GM04503 (cell line): ENCODE measurements at places on chromosomes 7 and 10.

GRCh38 chr10:66917104-66917503 lies 8.7 kb upstream of the LRRTM3 start:
- DNase-seq, result no peak

DNA sequence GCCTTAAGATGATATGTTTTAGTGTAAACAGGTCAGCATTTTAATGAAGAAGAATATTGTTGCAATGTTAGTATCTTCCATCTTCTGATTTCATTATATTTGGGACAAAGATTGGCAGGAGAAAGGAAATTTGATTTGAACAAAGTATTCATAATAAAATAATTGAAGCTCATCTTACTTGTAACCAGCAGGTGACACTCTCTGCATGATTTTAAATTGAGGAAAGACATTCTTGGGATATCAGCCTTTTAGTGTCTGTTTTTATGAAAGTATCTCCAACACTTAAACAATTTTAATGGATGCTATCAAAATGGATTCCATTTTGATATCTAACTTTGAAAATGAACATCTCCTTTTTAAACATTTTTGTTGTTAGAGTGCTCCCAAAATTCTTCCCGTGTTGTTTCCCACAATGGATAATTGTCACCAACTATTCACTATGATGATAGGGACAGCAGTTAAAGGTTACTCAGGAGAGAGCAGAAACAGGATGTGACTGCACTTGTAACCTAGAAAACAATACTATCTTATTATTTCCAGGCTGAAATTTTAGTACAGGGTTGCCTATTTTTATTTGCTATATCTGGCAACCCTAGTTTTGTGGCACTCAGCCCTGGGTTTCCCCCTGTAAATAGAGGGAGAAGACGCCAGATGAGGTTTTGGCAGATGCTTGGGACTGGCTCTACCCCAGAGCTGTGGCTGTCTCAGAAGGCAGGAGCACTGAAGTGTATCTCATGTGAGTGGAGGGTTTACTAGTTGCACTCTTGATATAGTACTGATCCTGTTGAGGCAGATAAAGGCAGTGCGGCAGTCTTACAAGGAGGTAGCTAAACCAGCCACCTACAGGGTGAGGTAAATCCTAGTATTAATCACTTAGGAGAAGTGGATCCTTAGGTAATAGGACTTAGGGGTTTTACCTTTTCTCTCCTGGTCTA lies 31.0 kb upstream of the ABCB4 start:
- DNase-seq, result no peak

GRCh38 chr10:14185316-14186045 lies 145.2 kb downstream of the FRMD4A start:
- no peak for DNase-seq

GRCh38 chr7:7214398-7215347 lies 32.3 kb downstream of the C1GALT1 start:
- DNase-seq, result no peak

DNA sequence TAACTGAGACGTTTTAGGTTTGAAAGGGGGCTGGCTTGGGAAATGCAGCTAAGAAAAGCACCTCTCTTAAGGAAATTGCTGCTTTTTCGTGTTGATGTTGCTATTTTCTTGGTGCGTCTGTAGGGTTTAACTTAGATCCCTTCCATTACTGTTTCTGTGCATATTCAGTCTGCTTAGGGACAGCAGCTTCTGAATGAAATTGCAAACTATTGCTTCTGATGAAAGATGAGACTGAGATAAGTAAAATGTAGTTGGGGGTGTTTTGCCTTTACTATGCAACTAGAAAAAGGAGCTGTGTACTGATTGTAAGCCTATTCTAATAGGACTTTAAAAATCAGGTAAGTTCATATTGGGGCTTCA lies 772 bp downstream of the HDAC9 start:
- no peak for DNase-seq

DNA sequence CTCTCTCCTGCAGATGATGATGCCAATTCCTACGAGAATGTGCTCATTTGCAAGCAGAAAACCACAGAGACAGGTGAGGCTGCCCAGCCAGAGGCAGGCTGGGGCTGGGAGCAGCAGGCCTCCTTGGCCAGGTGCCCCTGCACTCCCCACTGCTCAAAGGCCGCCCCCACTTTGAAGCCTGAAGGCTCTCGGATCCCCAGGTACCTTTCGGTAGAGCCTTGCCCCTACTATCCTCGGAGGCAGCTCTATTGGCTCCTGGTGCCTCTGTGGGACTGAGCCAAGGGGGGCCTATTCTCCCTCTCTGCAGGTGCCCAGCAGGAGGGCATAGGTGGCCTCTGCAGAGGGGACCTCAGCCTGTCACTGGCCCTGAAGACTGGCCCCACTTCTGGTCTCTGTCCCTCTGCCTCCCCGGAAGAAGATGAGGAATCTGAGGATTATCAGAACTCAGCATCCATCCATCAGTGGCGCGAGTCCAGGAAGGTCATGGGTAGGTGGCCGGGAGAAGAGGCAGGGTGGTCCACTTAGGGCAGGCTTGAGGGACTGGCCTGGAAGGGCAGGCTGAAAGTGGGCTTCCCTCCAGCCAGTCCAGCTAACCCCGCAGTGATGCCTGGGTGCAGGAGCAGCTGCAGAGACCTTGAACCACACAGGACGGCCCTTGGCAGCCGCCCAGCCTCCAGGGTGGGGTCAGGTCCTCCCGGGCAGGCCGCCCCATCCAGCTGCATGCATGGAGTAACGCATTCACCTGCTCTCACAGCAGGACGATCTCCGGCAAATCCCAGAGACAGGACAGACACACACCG lies 14.1 kb downstream of the LAT2 start:
- DNase-seq, result no peak

GRCh38 chr10:117782276-117782675 lies 239.7 kb downstream of the EMX2 start:
- no peak for DNase-seq

GRCh38 chr10:14605231-14605925 lies 169.3 kb downstream of the FAM107B start:
- peak; percentile 26 for DNase-seq

DNA sequence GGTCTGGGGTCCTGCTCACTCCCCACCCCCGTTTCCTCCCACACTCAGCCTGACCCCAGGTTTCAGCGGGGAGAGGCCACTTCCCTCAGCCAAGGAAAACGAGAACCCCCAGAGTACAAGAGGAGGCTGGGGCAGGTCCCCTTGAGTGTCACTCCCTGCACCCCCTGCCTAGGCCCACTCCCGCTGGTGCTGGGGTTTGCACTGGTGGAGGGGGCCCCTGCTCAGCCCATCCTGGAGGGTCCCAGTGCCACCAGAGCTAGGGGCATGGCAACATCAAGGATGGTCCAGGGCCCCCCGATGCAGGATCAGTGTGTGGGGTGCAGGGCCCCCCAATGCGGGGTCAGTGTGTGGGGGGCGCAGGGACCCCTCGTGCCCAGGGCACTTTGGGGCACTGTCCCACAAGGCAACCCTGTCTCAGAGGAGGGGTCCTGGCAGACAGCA lies 70.5 kb upstream of the KCTD7 start:
- no peak for DNase-seq

GRCh38 chr10:42999385-43000020 lies 77.4 kb upstream of the RET start:
- DNase-seq, result no peak

- no peak for DNase-seq
Measured at GRCh38 chr7:127226685-127227374, 25.9 kb downstream of the GRM8 start.

- peak; percentile 34 for DNase-seq
Measured at GRCh38 chr7:83849131-83849530, 200.2 kb upstream of the SEMA3E start.

DNA sequence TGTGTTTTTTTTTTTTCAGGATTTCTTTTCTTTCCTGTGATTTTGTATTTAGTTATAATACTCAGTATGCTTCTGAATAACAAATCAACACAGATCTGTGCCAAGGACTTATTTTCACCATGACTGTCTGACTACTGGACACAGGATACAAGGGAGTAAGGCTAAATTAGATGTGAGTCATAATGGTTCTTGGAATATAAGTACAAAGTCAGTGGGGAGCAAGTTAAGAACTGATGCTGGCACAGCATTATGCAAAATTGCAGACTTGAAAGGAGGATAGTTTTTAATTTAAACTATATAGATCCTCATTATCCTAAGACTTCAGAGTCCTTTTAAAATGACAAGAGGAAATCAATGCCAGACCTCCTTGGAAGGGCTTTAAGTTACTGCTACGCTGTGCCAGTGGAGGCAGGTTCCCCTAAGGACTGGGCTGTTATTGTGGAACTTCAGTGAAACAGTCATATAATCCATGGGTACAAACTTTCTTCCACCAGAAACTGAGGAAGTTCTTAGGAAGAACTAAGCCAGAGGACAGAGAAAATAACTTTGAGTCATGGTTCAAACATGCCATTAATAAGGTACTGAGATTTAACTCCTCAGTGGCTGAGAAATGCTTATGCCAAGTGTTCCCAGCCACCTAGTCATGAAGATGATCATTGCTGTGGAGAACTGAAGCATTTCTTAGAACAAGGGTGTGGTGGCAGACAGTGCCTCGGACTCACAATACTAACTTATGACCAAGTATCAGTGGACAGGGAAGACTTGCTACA lies 531.2 kb downstream of the HTR7 start:
- DNase-seq, result no peak

DNA sequence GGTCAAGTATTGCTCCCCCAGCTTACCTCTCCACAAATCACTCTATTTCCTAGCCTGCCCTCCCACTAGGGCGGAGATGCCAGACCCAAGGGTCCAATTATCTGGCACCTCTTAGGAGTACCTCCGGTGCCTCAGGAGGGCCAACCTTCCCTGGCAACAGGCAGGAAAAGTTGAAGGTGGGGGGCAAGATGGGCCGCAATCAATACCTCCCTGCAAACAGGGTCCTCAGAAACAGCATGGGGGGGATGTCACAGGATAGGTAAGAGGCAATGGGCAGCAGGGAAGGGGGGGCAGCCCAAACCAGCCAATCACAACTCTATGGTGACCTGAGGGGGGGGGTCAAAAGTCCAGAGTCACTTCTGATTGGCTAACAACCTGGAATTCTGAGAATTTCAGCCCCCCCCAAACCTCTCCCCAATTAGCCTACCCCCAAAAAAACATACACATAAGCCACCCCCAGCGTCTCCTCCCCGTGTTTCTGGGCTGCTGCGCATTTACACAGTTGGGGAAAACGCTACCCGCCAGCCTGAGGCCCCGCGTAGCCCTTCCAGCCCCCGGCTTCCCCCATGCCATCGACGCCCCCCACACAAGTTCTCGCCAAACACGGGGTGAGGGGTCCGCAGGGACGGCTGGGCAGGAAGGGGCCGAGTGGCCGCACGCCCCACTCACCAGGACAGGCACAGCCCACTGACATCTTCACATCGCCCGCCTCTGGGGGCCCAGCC lies 589 bp downstream of the LDB1 start:
- peak; percentile 61 for DNase-seq

DNA sequence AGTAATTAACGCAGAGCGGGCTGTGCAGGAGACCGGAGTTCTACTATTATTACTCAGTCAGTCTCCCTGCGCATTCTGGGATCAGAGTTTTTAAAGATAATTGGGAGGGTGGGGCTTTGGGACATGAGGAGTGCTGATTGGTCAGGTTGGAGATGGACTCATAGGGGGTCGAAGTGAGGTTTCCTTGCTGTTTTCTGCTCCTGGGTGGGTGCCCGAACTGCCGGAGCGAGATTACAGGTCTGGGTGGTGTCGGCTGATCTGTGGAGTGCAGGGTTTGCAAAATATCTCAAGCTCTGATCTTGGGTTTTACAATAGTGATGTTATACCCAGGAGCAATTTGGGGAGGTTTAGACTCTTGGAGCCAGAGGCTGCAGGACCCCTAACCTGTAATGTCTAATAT lies 3.9 kb upstream of the LRRC27 start:
- no peak for DNase-seq

DNA sequence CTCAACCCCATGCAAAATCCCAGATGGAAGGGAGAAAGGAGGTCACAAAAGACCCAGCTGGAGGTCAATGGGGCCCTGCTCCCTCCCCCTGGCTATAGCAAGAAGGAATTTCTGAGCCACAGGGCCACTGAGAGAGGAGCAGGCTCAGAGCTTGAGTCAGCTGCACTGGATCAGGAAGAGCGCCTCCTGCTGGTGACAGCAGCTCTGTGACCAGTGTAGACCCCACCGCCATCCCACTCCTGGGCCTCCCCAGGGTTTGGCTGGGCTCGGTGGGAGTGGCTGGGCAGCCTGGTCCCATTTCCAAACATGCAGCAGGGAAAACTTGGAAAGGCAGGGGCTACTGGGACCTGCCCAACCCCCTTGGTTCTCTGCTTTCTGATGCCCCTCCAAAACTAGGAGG lies 31.5 kb upstream of the PRLHR start:
- no peak for DNase-seq

- no peak for DNase-seq
Measured at GRCh38 chr7:2647594-2648172, 15.9 kb downstream of the TTYH3 start.

GRCh38 chr7:298375-298702 lies 8.4 kb downstream of the FOXL3 start:
- DNase-seq, result no peak

DNA sequence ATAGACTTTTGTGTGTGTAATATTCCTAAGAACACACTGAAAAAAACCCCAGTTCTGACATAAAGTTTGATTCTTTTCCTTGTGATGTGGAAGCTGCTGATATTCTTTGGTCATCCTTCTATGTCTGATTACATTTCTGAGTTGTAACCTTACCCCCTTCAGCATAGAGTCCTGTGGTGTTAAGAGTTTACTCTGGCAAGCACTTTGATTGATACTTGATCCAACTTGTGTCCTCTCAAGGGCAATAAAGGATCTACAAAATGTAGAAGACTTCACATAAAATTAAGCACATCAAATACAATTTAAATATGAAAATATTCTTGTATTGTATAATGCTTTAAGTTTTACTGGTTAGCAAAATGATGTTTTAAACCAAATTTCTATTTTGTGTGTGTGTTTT lies 221.7 kb upstream of the DKK1 start:
- DNase-seq, result no peak

DNA sequence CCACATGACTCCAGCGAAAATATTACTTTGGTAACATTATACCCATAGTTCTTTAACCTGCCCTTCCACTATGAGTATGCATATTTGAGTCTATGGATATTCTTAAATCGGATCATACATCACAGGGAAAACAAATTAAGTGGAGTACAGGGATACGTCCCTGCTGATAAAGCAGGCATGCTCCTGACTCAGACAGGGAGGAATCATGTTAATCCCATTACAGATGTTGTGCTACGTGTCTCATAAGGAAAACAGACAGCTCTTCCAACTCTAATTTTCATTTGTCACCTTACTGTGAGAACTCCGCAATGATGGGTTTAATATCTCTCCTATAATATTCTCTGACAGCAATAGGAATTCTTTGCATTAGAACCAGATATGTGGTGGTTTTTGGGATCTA lies 469.5 kb upstream of the POM121L12 start:
- DNase-seq, result no peak

DNA sequence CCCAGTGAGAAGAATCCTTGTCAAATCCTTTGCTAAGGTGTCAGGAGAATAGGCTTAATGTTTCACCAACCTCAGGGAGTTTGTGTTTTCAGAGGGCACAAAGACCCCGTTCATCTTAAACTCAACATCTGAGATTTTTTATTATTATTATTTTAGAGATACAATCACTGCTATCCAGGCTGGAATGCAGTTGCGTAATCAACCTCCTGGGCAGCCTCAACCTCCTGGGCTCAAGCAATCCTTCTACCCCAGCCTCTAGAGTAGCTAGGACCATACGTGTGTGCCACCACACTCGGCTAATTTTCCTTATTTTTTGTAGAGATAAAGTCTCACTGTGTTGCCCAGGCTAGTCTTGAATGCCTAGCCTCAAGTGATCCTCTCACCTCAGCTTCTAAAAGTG lies 599.2 kb downstream of the KCNMA1 start:
- DNase-seq, result no peak
